ENCODE measurements at places on chromosomes 4 and X.

DNA sequence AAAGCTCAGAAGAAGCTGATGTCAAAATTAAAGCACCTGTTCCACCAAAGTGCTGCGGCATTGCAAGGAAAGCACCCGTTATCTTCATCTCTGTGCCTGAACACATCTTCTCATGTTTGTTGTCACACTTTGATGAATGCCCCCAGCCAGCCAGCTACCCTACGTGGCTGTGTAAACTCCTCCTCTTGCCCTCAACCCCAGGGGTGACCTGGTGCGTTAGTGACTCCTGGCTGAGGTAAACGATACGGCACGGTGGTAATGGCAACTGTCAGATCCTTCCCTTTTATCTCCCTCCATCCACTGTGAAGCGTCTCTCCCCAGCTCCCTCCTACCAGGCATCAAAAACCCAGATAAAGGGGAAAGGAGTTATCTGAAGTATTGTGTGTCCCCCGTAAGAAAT, 90.6 kb upstream of the WWC2 start:
- DNase-seq, result no peak

DNA sequence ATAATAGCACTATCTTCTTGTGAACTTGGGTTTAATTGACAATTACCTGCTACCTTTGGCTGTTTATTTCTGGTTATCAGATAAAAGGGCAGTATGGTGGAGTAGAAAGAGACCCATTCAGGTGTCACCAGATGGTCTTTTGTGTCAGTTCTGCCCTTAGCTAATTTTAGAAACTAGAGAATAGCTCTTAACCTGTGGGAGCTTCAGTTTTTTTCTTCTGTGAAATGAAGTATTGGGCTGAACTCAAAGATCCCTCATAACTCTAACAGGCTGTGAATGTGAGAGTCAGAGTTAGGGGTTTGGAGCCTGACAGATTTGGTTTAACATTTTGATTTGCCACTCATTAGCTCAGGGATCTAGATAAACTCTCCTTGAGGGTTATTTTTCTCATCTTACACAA, 335.2 kb downstream of the PPP1R2C start:
- DNase-seq, result no peak

DNA sequence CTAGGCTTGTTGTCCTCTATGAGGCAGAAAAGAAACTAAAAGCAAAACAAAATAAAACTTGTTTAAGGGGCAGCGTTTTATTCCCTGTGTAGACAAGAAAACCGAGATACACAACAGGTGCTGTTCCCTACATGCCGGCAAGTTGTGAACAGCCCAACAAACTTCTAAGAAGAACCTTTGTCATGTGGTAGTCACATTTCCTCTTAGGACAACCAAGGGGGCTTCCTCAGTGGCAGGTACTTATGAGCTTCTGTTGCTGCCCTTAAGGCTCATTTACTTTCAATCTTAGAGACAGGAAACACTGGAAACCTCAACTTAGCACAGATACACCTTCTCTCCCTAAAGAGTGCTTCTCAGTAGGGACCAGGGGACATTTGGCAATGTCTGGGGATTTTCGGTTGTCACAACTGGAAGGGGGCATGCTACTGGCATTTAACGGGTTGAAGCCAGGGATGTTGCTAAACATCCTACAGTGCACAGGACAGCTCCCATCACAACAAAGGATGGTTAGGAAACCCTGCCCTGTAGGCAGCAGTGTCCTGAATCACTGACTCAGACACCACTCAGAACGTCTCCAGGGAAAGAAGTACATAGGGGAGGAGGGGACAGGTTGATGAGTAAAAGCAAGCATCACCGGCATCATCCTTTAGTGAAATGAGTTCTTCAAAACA, 111.0 kb downstream of the ASB9 start:
- no peak for DNase-seq

DNA sequence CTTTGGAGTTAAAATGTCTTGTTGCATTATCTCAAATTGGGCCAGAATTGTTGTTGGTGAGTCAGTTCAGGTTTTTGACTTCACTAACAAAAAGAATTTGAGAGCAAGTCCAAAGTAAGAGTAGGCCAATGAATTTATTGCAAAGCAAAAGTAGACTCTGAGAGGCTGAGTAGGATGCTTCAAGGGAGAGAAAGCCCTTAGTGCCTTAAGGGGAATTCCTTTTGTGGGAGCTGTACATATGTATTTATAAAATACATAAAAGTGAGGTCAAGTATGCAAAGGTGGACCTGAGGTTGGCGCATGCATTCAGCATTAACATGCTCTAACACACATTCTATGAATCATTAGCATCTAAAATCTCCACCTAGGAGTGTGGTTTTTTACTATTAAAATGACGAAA, 565.4 kb downstream of the GRXCR1 start:
- DNase-seq, result no peak

DNA sequence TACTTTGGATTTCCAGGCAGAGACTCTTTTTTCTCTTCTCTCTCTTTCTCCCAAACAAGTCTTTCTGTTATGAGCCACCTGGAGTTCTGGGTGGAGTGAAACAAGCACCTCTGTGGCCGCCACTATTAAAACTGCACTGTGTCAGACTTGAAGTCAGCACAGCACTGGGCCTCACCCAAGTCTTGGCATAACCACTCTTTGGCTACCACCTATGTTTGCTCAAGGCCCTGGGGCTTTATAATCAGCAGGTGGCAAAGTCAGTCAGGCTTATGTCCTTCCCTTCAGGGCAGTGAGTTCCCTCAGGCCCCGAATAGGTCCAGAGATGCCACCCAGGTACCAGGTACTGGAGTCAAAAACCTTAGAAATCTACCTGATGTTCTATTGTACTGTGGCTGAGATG, 52.4 kb downstream of the ITIH6 start:
- no peak for DNase-seq

DNA sequence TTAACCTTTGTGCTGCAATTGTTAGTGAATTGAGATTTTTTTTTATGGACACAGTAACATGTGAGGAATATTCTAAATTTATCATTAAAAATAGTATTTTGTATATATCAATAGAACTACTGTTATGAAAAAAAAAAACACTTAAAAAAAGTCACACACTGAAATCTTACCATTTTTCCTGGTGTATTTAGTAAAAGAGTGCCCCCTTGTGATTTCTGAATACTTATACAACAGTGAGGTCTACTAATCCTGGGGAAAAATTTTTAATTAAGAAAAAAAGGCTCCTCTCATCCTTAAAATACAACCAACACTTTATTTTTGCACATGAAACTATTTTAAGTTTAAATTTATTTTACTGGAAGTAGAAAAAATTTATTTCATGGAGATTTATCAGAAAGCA, 56.4 kb upstream of the SPOCK3 start:
- no peak for DNase-seq

DNA sequence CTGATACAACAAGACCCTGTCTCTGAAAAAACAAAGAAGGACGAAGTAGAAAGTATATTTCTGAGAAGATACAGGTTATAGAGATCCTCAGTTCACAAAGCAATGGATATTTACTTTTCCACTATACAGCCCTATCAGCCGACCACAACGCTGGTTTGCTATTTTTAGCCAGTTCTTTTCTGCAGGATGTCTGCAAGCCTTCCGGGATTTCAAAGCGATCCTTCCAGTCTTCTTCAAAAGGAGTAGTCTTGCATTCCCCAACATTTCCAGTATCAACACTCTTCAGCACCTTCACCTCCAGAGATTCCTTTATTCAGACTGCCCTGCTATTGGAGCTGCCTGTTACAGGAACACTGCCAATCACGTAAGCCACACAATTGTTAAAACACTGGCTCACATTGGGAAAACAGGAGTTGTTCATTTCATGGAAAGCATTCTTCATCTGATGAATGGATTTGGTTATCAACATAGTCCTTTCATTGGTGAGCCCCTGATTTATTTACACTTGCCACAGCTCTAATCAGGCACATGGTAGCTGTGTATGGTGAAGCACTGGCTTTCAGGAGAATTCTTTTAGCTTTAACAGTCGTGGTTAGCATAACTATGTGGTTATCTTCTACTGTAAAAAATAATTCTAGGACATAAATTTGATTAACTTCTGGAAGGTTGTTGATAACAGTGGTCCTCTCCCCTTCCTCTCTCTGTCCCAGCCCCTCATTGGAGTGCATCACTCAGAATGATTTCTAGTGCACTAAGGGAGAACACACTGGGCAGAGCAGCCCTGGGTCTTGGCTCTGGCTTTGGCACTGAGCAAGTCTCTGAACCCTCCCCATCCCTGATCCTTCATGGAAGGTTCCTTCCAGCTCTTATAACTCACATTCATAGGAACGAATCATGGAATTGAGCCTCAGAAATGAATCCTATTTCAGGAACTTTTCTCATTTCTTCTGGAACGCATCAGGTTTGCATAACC, 109.9 kb upstream of the SORBS2 start:
- no peak for DNase-seq

DNA sequence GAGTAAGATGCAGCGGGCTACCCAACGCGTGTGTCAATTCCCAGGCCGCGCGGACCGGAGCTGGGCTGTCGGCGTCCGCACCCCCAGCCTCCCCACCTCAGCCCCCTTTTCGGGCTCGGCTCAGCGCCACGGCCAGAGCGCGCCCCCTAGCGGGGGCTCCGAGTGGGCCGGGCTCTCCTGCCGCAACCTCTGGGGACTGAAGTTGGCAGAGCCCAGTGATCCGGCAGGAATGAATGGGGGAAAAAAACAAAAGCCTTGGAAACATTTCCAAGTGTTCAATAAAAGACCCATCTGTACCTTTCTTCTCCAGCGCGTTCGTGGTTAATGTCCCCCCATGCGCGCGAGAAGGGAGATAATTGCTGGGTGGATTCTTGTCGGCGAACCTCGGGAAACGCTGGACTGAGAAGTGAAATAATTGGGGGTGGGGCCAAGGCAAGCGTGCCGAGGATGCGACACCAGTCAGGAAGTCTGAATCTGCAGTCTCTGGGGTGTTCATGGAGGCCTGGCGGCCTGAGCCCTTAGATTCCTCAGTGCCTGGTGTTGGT, 5.2 kb upstream of the ARX start:
- no peak for DNase-seq

DNA sequence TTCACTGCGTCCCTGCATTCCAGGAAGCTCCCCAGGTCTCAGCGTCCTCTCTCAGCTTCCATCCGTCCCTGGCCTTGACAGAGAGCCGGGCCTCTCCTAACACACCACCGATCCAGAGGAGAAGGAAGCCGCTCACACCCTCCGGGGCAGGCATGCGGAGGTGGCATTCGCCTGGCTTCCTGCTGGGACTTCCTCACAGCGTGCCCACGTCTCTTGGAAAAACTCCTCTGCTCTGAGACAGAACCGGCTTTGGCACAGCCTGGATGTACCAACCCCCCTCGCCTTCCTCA, 3.2 kb downstream of the CTAG2 start:
- no peak for DNase-seq

- DNase-seq, result no peak
Observed at GRCh38 chrX:17828171-17828570, 32.9 kb downstream of the RAI2 start.
